Transverse colon (tissue), 4 donors: ENCODE measurements at places on chromosomes 1 and 21. TPM values are rescaled to one million over a fixed set of nuclear protein-coding genes. Genes with fewer than 3 reads are reported as not detected.

DNA sequence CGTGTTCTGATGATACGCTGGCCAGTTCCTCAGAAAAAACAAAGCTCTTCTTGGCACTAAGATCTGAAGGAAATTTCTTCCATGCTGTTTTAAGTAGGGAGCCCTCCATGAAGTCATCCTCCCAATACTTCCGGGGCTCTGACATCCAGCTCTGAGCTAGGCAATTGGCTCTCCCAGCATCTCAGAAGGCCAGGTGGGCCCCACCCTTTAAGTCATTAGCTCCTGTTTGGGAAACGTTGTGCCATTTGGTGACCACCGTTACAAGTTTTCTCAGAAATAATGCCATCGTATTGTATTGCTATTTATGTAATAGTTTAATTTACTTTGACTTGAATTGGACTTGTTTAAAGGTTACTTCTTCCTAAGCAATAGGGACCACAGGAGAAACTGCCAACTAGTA lies 130.3 kb upstream of the EDN2 start:
- no peaks in the 10 kb centered on the region for H3K36me3 ChIP-seq
- no peak overlapping the region for H3K27ac ChIP-seq
- DNase-seq = no peak
- H3K27me3 ChIP-seq = no peaks in the 10 kb centered on the region

DNA sequence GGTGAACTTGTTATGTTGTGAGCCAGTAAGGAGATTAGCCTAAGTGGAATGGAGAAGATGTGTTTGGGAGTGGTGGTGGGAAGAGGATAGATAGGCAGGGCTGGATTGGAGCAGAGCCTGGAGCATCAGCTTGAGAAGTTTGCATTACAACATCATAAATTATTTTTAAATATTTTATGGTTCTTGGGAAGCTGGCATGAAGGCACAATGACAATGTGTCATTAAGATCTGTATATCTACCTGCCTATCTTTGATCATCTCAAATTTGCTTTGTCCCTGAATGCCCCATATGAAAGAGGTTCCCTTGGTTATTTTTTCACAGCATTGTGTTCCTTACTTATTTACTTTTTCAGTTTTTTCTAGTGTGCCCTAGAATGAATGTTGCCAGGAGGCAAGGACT lies 32.3 kb downstream of the HRNR start:
- peaks cover 6% of the 10 kb centered on the region for H3K27me3 ChIP-seq
- no peak for DNase-seq
- H3K36me3 ChIP-seq = no peaks in the 10 kb centered on the region
- no peak overlapping the region for H3K27ac ChIP-seq

GRCh38 chr21:42286416-42286815 lies 28.8 kb downstream of the TFF3 start:
- no peaks in the 10 kb centered on the region for H3K27me3 ChIP-seq
- H3K4me1 ChIP-seq = no peaks in the 10 kb centered on the region
- H3K27ac ChIP-seq = no peak overlapping the region
- DNase-seq = no peak
- H3K36me3 ChIP-seq = no peaks in the 10 kb centered on the region
- no peak overlapping the region for H3K4me3 ChIP-seq

LRRC8C gene
- total RNA-seq = 2.4 TPM

DNA sequence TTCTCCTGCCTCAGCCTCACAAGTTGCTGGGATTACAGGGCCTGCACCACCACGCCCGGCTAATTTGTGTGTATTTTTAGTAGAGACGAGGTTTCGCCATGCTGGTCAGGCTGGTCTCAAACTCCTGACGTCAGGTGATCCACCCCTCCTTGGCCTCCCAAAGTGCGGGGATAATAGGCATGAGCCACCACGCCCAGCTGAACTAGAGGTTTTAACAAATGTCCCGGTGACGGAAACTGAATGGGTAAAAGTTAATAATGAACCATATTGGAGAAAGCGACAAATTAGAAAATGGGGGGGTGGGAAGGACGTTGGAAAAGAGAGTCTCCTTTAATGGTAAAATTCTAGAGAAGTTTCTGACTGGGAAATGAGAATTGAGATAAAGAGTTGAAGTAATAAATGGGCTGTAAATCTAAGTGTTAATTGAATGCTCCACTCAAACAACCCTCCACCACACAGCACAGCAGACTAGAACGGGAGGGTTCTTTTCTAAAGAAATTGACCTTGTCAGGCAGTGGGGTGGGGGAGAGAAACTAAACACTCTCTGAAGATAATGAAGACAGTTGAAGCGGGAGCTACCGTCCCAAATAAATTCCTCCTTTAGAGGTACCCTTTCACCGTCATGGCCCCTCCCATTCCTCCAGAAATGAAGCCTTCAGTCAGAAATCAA lies 46.9 kb upstream of the PUM1 start:
- H3K36me3 ChIP-seq = no peaks in the 10 kb centered on the region
- peak; percentile 13 for DNase-seq
- no peak overlapping the region for H3K4me3 ChIP-seq
- H3K4me1 ChIP-seq = no peaks in the 10 kb centered on the region
- no peak overlapping the region for H3K27ac ChIP-seq

DNA sequence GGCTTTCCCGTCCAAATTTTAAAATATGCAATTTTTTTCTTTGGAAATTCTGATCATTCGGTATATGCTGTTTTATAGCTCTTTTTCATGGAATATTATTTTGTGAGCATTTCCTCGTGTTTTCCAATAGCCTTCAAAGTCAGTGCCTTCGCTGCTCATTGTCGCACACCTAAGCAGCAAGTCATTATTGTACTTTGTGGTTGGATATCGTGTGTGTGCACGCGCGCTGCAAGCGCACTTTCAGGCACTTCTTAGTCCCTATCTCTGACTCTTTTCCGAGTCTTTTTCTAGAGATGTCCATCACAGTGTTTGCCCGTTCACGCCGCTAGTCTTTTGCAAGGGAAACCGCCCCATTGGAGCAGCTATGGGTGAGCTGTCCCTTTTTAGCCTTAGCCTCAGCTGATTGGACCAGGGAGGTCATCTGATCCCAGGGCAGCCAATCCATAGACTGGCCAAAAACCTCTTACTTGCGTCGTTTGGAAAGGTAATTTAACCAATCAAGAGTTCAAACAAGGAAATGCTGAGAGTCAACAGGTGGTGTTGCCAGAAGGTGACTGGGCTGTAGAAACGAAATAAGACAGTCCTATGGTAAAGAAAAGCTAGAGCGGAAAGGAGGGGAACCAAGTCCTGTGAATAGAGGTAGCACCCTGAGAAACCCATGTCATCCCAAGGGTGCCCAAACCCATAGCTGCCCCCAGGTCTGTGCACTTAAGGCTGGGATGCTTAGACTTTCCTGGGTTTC lies 710 bp upstream of the HYI start:
- H3K27ac ChIP-seq = peak overlapping the region; percentile 92
- peaks cover 5% of the 10 kb centered on the region for H3K36me3 ChIP-seq
- DNase-seq = peak; percentile 88
- peak overlapping the region; percentile 20 for H3K4me3 ChIP-seq

DNA sequence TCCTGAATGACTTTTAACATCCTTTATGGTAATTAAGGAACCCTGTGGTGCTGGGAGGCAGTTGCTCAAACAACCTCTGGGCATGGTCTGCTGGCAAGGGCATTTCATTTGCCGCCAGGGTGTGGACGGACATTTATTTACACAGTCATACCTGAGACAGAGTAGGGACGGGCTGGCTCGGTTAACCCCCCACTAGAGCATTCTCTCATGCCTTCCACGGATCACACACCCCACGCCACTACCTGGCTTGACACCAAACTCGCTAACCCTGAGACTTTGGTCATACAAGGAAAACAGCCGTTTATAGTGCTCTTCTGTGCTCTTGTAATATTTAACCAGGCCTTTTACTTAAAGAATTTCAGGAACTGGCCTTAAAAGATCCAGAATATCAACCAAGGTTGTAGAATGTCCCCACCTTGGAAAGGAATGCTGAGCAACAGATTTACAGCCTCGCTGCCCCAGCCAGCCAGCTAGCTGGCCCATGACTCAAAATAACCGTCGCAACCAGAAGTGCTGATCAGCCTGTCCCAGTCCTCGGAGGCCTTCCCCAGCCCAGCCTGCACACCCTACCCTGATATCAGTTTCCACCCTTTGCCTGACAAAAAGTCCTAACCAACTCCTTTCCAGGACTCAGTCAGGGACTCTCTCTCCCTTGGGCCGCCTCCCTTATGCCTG lies 6.5 kb upstream of the PDXK start:
- peaks cover 30% of the 10 kb centered on the region for H3K4me1 ChIP-seq
- DNase-seq = peak; percentile 89
- H3K27me3 ChIP-seq = no peaks in the 10 kb centered on the region
- H3K4me3 ChIP-seq = no peak overlapping the region

DNA sequence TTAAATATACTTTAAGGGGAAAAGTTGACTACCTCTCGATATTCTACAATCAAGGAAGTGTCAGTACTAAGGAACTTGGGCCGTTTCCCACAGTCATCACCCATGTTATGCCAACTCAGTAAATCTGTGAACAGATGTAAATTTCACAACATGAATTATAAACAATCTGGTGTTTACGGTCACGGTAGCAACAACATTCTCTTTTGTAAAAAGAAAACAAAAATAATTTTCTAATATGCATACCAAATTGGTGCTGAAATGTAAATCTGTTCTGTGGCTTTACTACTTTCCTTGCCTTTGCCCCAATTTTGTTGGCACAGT lies 1.2 kb downstream of the SH3GLB1 start:
- H3K27me3 ChIP-seq = no peaks in the 10 kb centered on the region
- peak overlapping the region; percentile 87 for H3K4me3 ChIP-seq
- peaks cover 50% of the 10 kb centered on the region for H3K4me1 ChIP-seq
- DNase-seq = peak; percentile 21
- H3K36me3 ChIP-seq = no peaks in the 10 kb centered on the region

CD160 gene
- total RNA-seq = 1.6 TPM

DNA sequence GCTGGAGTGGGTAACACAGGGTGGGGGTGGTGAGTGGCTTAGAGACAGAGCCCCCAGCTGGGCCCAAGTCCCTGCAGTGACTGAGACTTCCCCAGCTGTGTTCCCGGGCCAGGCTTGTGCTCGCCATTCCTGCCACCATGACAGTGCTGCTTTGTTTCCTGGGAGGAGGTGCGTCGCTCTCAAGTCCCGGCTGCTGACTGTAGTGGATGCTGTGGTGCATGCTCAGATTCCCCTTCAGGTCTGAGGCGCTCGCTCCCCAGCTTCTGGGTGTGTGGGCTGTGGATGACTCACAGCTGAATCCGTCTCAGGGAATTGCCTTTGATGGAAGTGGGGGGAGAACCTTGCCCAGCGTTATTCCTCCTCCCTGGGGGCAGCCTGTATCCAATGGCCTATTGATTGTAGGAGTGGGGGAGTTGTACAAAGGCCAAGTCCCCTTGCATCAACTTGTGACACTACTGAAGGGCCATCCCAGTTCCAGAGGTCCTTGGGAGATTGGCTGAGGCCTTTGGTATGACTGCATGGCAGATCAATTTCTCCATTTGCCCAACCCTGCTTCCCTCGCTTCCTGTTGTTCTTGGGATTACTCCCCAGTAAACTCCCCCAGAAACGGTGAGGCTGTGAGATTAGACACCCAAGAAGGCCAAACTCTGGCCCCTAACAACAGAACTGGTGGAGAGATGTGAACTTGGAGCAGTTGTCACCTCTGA lies 17.8 kb upstream of the POU3F1 start:
- H3K36me3 ChIP-seq = no peaks in the 10 kb centered on the region
- no peak for DNase-seq
- peaks cover 14% of the 10 kb centered on the region for H3K27me3 ChIP-seq

GRCh38 chr1:70909262-70909822 lies 138.3 kb downstream of the PTGER3 start:
- H3K36me3 ChIP-seq = no peaks in the 10 kb centered on the region
- no peak for DNase-seq
- no peak overlapping the region for H3K27ac ChIP-seq
- H3K4me3 ChIP-seq = no peak overlapping the region
- H3K4me1 ChIP-seq = no peaks in the 10 kb centered on the region

DNA sequence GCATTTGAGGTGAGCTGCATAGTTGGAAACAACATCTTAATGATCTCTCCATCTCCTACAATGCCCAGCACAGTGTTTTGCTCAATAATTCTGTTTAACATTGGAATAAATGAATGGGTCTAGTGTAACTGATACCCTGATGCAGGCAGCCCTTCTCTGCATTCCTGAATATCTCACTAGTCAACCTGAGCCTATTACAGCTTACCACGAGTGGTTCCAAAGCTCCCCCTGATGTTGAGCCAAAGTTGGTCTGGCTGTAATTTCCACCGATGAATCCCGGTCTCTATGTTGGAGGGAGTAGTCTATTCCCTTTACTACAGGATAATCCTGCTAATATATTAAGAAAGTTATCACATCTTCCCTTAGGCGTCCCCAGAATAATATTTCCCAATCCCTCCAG lies 63.8 kb downstream of the ZBTB18 start:
- no peaks in the 10 kb centered on the region for H3K4me1 ChIP-seq
- DNase-seq = no peak
- no peak overlapping the region for H3K4me3 ChIP-seq
- H3K27me3 ChIP-seq = peaks cover 8% of the 10 kb centered on the region
- H3K36me3 ChIP-seq = no peaks in the 10 kb centered on the region

- H3K4me3 ChIP-seq = no peak overlapping the region
- no peak for DNase-seq
- H3K36me3 ChIP-seq = no peaks in the 10 kb centered on the region
These were observed 7.5 kb downstream of the SLX9 start for GRCh38 chr21:44947111-44947929.

CLDN14 gene
- total RNA-seq = not detected

PRRX1 gene
- 2.5 TPM for total RNA-seq

DNA sequence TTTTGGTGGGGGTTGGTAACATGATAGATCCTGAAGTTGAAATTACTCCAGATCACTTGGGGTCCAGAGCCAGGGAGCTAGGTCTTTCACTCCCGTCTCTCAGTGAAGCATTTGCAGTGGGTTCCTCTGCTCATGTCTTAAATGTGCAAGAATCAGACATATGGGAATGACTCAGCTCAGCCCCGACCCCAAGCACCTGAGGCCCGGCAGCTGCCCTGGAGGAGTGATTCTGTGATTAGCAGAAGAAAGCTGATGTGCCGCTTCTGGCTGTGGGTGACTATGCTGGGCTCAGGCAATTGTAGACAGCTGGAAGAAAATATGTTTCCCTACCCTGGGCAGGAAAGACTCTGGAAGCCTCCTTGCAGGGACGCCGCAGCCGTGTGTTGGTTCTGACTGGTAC lies 601.7 kb downstream of the NPHP4 start:
- no peaks in the 10 kb centered on the region for H3K36me3 ChIP-seq
- DNase-seq = no peak
- H3K4me1 ChIP-seq = no peaks in the 10 kb centered on the region
- H3K27me3 ChIP-seq = peaks cover 16% of the 10 kb centered on the region
- H3K27ac ChIP-seq = no peak overlapping the region
- no peak overlapping the region for H3K4me3 ChIP-seq

DNA sequence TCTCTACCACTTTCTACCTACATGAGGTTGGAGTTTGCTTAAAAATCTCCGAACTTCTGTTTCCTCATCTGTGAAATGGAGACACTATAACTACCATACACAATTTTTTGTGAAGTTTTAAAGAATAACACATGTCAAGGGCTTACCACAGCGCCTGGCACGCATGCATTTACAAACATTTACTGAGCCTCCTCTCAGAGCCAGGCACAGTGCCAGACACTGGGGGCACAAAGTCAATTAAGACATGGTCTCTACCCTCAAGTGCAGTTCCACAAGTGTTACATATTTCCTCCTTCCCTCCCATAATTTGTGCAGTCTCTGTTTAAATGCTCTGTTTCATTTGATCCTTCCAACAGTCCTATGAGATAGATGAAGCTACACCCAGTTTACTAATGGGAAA lies 356.4 kb upstream of the ESRRG start:
- H3K27me3 ChIP-seq = no peaks in the 10 kb centered on the region
- H3K36me3 ChIP-seq = no peaks in the 10 kb centered on the region
- no peak overlapping the region for H3K4me3 ChIP-seq
- no peaks in the 10 kb centered on the region for H3K4me1 ChIP-seq
- H3K27ac ChIP-seq = no peak overlapping the region

ITPKB gene
- total RNA-seq = 14.3 TPM
